ENCODE measurements at places on chromosomes 13 and 19. TPM values are rescaled to one million over a fixed set of nuclear protein-coding genes. Genes with fewer than 3 reads are reported as not detected.

VSTM2B gene
- polyA plus RNA-seq = not detected

GRCh38 chr13:98144801-98145350 lies 2.0 kb downstream of the FARP1 start:
- peaks cover 11% of the 10 kb centered on the region for H3K27me3 ChIP-seq
- H3K4me1 ChIP-seq = no peaks in the 10 kb centered on the region
- no peak overlapping the region for H3K4me3 ChIP-seq
- DNase-seq = no peak

GRCh38 chr13:73303851-73304250 lies 245.0 kb downstream of the KLF5 start:
- no peaks in the 10 kb centered on the region for H3K36me3 ChIP-seq
- H3K27me3 ChIP-seq = no peaks in the 10 kb centered on the region
- H3K4me1 ChIP-seq = no peaks in the 10 kb centered on the region
- H3K4me3 ChIP-seq = no peak overlapping the region

DNA sequence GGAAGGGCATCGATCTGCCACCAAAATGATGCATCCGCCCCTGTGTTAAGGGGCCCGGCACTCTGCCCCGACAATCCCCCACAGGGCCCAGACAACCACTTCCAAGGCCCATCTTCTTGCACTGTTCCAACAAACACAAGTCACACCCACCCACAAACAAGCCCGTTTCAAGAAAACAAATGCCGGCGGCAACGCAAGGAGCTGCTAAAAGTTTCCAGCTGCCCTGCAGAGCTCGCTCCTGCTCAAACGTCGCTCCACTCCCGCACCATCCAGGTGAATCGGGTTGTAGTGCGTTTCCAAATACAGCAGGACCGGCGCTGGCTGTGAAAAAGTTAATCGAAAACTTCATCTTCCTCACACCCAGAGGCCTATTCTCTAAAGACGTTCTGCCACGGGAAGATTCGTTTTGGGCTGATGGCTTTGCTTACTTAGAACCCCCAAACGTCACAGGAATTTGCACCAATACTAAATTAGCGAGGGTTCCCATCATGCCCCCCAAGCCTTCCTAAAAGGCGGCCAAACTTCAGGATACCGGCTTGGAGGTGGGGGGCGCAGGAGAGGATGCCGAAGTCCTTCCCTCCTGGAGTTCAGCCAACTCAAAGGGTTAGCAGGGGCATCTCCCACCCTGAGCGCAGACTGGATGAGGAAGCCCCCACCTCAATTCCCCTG lies 107.4 kb upstream of the DOCK9 start:
- H3K36me3 ChIP-seq = no peaks in the 10 kb centered on the region
- no peaks in the 10 kb centered on the region for H3K27me3 ChIP-seq
- peak overlapping the region; percentile 26 for H3K4me3 ChIP-seq
- H3K27ac ChIP-seq = peak overlapping the region; percentile 65

- H3K27me3 ChIP-seq = no peaks in the 10 kb centered on the region
- H3K27ac ChIP-seq = no peak overlapping the region
- H3K4me1 ChIP-seq = peaks cover 6% of the 10 kb centered on the region
- DNase-seq = no peak
- H3K36me3 ChIP-seq = no peaks in the 10 kb centered on the region
- no peak overlapping the region for H3K4me3 ChIP-seq
These were observed 7.0 kb downstream of the ABHD8 start for GRCh38 chr19:17296273-17296672.

DNA sequence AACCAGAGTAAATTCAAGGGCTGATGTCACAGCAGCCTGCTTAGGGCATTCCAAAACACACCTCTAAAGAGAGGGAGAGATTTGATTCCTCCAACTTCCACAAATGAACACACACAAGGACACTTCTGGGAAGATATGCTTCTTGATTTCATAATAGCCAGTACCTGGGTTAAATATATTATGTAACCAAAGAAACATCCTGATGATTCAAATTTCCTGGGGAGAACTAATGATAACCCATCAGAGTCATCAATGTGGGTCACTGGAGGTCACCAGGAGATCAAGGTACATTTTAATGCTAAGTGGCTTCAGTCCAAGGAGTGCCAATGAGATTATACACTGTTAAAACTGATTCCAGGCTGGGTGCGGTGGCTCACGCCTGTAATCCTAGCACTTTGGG lies 54.0 kb upstream of the DOCK9 start:
- H3K36me3 ChIP-seq = peaks cover 4% of the 10 kb centered on the region
- no peaks in the 10 kb centered on the region for H3K27me3 ChIP-seq
- H3K27ac ChIP-seq = no peak overlapping the region

DNA sequence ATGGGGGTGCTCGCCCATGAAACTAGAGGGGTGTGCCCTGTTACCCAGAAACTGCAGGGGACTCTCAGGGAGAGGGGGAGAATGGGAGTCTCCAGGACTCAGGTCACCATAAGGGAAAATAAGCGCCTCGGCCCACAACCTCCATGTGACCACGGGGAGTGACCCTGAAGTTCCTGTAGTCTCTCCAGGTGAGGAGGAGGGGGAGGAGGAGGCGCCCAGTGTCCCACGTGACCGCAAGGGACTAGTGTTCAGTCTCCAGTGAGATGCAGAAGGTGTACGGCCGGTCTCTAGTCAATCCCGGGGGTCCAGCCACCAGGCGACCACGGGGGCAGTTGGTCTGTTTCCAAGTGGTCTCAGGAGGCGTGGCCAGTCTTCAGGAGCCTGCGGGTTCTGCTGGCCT lies 16.0 kb downstream of the TM6SF2 start:
- no peaks in the 10 kb centered on the region for H3K4me1 ChIP-seq
- no peak overlapping the region for H3K27ac ChIP-seq
- no peaks in the 10 kb centered on the region for H3K36me3 ChIP-seq

DNA sequence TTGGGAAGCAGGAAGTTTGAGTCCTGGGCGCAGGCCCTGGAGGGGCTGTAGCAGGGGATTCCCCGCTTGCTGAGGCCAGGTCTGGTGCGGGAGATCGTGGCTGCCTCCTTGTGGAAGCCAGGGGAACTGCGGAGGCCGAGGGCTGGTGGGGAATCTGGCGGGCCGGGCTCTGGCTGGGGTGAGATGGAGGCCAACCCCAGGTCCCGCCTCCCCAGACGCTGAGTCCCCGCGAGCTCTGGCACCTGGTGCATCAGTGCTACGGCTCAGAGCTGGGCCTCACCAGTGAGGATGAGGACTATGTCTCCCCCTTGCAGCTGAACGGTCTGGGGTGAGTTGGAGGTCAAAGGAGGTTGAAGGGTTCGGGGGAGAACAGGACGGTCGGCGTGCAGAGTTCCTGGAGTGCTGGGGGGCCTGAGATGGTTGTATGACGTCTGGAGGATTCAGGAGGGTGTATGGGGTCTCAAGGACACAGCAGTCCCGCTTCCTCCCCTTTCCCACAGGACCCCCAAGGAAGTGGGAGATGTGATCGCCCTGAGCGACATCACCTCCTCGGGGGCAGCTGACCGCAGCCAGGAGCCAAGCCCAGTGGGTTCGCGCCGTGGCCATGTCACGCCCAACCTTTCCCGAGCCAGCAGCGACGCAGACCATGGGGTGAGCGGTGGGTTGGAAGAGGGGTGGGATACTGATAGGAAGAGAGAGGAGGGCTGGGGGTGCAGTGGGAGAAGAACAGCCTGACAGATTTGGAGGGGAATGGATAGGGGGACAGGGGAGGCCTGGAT lies 13.1 kb downstream of the GRAMD1A start:
- H3K27ac ChIP-seq = peak overlapping the region; percentile 64
- H3K4me3 ChIP-seq = peak overlapping the region; percentile 51
- H3K36me3 ChIP-seq = peaks cover 39% of the 10 kb centered on the region
- peak; percentile 79 for DNase-seq
- no peaks in the 10 kb centered on the region for H3K27me3 ChIP-seq

All from CD4-positive, alpha-beta memory T cell (primary cell).